Activated naive CD4-positive, alpha-beta T cell treated with anti-CD3 and anti-CD28 coated beads for 36 hours (primary cell): ENCODE measurements at places on chromosomes 2 and 18. TPM values are rescaled to one million over a fixed set of nuclear protein-coding genes. Genes with fewer than 3 reads are reported as not detected.

GRCh38 chr2:136049011-136049742 lies 63.8 kb upstream of the DARS1 start:
- H3K36me3 ChIP-seq, result no peaks in the 10 kb centered on the region
- peak overlapping the region; percentile 61 for H3K27ac ChIP-seq
- no peaks in the 10 kb centered on the region for H3K27me3 ChIP-seq
- H3K4me3 ChIP-seq, result no peak overlapping the region
- DNase-seq, result no peak
- H3K4me1 ChIP-seq, result peaks cover 87% of the 10 kb centered on the region

- H3K27me3 ChIP-seq, result no peaks in the 10 kb centered on the region
- no peaks in the 10 kb centered on the region for H3K36me3 ChIP-seq
- H3K4me3 ChIP-seq, result no peak overlapping the region
- DNase-seq, result no peak
Measured at GRCh38 chr18:35494251-35495220, 3.2 kb downstream of the INO80C start.

TDRD15 gene
- not detected for total RNA-seq

DNA sequence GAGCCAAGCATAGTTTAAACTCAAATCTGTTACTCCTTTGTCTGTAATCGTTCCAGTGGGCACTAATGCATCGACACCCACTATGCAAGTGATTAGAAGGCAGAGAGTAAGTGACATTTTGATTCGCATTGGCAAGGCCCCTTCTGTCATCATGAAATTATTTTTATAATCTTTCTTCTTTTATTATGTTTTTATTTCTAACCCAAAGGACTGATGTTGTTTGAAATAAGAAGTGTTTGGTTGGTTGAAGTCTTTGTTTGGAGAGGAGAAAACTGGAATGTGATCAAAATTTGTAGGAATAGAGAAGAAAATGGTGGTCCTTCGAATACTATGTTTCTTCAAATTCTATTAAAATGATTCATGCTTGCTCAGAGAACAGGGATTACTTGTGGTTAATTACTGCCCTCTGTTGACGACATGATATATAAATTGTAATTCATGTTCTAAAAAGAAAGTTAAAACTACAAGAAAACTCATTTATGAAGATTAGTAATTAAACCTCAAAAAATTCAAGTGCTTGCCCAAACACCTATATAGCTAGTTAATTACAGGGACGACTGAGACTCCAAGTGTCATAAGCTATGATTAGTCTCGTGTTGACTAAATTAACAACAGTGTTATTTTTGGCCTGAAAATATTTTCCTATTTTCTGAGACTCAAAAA lies 26.4 kb upstream of the TFPI start:
- H3K4me1 ChIP-seq, result peaks cover 3% of the 10 kb centered on the region
- no peaks in the 10 kb centered on the region for H3K36me3 ChIP-seq
- H3K27ac ChIP-seq, result no peak overlapping the region
- peaks cover 11% of the 10 kb centered on the region for H3K27me3 ChIP-seq
- DNase-seq, result no peak
- no peak overlapping the region for H3K4me3 ChIP-seq

DNA sequence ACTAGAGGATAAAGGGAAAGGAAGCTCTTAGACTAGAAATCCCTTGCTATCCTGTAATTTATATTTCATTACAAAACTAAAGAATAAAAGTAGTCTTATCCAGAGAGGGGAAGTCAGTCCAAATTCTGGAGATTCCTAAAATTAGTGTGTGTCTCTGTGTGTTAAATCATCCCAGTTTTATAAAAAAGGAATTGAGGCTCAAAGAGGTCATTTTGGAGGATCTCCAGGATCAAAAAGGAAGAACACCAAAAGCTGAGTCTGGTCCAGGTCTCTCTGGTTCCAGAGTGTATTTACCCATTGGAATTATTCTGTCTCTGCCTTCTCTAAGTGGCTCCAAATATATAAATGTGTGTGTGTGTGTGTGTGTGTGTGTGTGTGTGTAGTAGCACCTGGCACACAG lies 166.7 kb downstream of the NRXN1 start:
- no peak for DNase-seq
- H3K27ac ChIP-seq, result no peak overlapping the region
- H3K36me3 ChIP-seq, result no peaks in the 10 kb centered on the region
- no peak overlapping the region for H3K4me3 ChIP-seq

GRCh38 chr2:210965472-210965871 lies 409.1 kb downstream of the CPS1 start:
- DNase-seq, result no peak
- no peak overlapping the region for H3K4me3 ChIP-seq
- no peak overlapping the region for H3K27ac ChIP-seq
- no peaks in the 10 kb centered on the region for H3K36me3 ChIP-seq

- DNase-seq, result no peak
- peaks cover 2% of the 10 kb centered on the region for H3K4me1 ChIP-seq
- H3K4me3 ChIP-seq, result no peak overlapping the region
- H3K27ac ChIP-seq, result no peak overlapping the region
Measured at GRCh38 chr2:30522421-30522820, 75.4 kb downstream of the LCLAT1 start.

DNA sequence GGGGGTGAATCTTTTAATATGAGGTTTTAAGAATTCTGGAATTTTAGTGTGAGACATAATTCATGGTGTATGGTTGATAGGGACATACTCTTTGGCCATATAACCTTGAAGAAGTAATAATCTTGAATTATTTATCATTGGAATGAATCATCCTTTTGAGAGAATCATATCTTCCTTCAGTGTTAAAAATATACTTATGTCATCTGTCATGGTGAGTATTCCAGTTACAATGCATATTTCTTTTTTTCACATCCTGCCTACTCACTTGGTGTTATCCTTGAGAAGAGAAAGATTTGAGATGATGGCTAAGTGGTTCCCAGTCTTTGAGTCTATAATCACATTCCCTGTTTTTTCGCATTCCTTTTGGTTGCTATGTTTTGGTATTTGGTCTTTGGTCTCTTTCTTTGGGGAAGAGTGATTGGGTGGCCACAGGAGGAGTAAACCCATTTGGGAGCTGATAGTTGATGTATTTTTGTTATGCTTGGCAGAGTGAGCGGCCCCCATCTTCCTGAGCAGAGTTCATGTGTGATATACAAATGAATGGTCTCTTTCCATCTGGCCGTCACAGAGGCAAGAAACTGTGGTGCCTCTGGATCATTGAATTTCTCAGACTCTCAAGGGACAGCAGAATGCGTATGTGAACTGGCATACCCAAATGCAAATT lies 21.6 kb downstream of the ASAP2 start:
- no peak for DNase-seq
- no peak overlapping the region for H3K4me3 ChIP-seq
- H3K27me3 ChIP-seq, result peaks cover 15% of the 10 kb centered on the region
- H3K27ac ChIP-seq, result no peak overlapping the region

DNA sequence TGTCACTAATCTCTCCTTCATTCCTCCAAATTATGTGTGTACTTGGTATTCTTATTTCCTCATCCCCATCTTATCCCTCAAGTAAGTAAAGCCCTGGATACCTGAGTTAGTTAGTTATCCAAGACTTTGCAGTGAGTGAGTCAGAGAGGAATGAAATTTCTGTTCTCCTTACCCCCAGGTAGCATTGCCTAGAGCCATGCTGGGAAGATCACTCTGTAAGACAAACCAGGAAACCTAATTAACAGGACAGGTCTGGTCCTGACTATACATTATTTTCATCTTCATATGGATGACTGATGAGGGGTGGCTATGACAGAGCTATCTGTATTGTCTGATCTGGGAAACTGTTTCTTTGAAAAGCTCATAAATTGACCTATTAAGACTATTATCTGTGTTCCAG lies 55.0 kb upstream of the ITGA6 start:
- peaks cover 2% of the 10 kb centered on the region for H3K27me3 ChIP-seq
- no peak for DNase-seq
- H3K4me1 ChIP-seq, result peaks cover 2% of the 10 kb centered on the region

DNA sequence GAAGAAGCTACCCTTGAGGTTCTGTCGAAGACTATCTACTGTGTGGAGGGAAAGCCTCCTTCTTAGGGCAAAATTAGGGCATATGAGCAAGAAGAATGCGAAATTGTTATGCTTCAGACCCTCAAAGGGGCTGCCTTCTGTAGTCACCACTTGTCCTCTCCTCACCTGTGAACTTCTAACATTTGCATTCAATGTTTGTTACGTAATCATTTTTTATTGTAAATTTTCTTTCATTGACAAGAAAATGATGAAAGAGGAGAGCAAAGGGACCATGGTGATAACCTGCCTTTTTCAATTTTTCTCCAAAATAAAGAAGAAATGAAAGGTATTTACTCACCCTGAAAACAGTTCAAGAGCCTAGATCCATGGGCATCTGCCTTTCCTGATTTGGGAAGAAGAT lies 193.0 kb downstream of the SP3 start:
- H3K36me3 ChIP-seq, result no peaks in the 10 kb centered on the region
- H3K27ac ChIP-seq, result no peak overlapping the region
- peaks cover 3% of the 10 kb centered on the region for H3K27me3 ChIP-seq
- no peaks in the 10 kb centered on the region for H3K4me1 ChIP-seq
- no peak overlapping the region for H3K4me3 ChIP-seq
- no peak for DNase-seq

MARCHF4 gene
- total RNA-seq, result not detected

GRCh38 chr2:171432969-171433762 lies 624 bp downstream of the METTL8 start:
- peak overlapping the region; percentile 94 for H3K27ac ChIP-seq
- H3K4me1 ChIP-seq, result peaks cover 49% of the 10 kb centered on the region
- peak; percentile 56 for DNase-seq
- H3K4me3 ChIP-seq, result peak overlapping the region; percentile 86

DNA sequence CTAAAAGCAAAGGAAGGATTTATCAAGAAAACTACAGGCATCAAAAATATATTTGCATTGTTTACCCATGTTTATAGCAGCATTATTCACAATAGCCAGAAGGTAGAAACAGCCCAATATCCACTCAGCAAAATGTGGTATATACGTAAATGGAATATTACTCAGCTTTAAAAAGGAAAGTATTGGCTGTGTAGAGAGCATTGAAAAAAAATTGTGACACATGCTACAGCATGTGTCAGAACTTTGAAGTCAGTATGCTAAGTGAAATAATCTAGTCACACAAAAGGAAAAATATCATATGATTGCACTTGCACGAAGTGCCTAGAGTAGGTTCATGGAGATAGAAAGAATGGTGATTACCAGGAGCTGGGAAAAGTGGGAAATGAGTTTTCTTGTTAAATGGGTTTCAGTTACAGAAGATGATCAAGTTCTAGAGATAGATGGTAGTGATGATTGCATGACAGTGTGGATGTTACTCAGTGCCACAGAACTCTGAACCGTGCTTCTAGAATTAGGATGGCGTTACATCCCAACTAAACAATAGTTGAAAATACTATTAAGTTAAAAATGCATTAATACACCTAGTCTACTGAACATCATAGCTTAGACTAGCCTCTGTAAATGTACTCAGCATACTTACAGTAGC lies 20.1 kb downstream of the ANKRD12 start:
- peaks cover 66% of the 10 kb centered on the region for H3K4me1 ChIP-seq
- no peak overlapping the region for H3K4me3 ChIP-seq
- peaks cover 16% of the 10 kb centered on the region for H3K36me3 ChIP-seq

DNA sequence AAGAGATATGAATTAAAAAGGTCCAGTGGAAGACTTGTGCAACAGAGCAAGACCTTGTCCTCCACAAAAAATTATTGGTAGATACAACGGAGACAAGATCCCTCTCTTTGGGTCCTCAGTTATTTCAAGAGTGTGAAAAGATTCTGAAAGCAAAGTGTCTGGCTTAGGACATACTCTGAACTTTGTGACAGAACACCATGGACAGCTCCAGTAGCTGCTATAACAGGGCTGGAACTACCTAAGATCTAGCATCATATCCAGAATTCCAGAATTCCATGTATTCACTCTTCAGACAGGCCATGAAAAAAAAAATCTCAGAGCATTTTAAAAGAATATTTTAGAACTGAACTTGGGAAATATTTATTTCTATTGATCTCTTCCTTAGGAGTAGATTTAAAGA lies 74.8 kb upstream of the ZBTB14 start:
- H3K4me1 ChIP-seq, result no peaks in the 10 kb centered on the region
- H3K27me3 ChIP-seq, result peaks cover 8% of the 10 kb centered on the region
- H3K36me3 ChIP-seq, result no peaks in the 10 kb centered on the region

- H3K4me1 ChIP-seq, result no peaks in the 10 kb centered on the region
- no peaks in the 10 kb centered on the region for H3K27me3 ChIP-seq
- no peak for DNase-seq
- peaks cover 1% of the 10 kb centered on the region for H3K36me3 ChIP-seq
Measured at GRCh38 chr18:48669991-48670750, 131.3 kb downstream of the CTIF start.

DNA sequence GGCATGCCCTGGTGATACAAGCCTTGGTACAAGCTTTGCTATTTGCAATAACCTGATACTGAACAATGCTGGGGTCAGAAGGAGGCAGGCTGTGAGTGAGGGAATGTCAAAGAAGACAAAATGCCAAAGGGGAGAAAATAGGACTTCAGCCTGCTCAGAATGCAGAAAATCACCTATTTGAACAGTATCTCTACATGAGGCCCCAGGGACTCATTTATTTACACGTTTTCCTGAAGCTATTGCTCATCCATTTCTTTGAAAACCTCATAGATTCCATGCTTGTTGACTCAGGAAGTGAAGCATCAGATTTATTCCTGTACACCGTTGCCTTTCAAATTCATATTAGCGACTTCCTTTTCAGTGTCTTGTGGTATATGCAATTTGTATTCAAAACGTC lies 69.4 kb upstream of the CBLN2 start:
- H3K27me3 ChIP-seq, result no peaks in the 10 kb centered on the region
- no peak overlapping the region for H3K27ac ChIP-seq

DNA sequence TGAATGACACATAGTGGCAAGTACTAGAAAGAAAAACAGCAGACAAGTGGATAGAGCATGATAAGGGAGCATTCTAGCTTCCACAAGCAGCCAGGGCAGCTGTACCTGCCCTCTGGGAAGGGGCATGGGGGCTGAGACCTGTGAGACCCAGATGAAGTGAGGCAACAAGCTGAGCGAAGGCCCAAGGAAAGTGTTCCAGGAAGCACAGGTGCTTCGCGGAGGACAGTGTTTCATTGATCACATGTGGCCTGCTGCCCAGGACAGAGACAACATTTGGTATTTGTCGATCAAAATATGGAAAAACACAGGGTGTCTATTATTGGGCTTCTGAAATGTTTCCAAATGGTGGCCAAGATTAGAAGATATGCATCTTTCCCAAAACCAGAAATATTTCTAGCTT lies 149.1 kb downstream of the ZNF516 start:
- H3K4me1 ChIP-seq, result peaks cover 9% of the 10 kb centered on the region
- no peak overlapping the region for H3K4me3 ChIP-seq
- no peak for DNase-seq
- no peaks in the 10 kb centered on the region for H3K36me3 ChIP-seq
- peaks cover 5% of the 10 kb centered on the region for H3K27me3 ChIP-seq

- no peak overlapping the region for H3K27ac ChIP-seq
- DNase-seq, result no peak
- no peaks in the 10 kb centered on the region for H3K27me3 ChIP-seq
- no peaks in the 10 kb centered on the region for H3K4me1 ChIP-seq
Measured at GRCh38 chr2:150095361-150096095, 391.9 kb downstream of the RND3 start.

NT5C1B gene
- not detected for total RNA-seq

- no peak overlapping the region for H3K27ac ChIP-seq
- H3K27me3 ChIP-seq, result no peaks in the 10 kb centered on the region
- no peak overlapping the region for H3K4me3 ChIP-seq
- peaks cover 8% of the 10 kb centered on the region for H3K4me1 ChIP-seq
- H3K36me3 ChIP-seq, result no peaks in the 10 kb centered on the region
- DNase-seq, result no peak
Measured at GRCh38 chr2:157601807-157602206, 26.9 kb downstream of the ACVR1C start.

GRCh38 chr2:179580378-179581146 lies 280.9 kb downstream of the ZNF385B start:
- H3K27me3 ChIP-seq, result no peaks in the 10 kb centered on the region
- DNase-seq, result no peak
- H3K4me3 ChIP-seq, result no peak overlapping the region
- H3K4me1 ChIP-seq, result no peaks in the 10 kb centered on the region
- no peaks in the 10 kb centered on the region for H3K36me3 ChIP-seq
